ENCODE measurements at places on chromosomes 11 and 22. TPM values are rescaled to one million over a fixed set of nuclear protein-coding genes. Genes with fewer than 3 reads are reported as not detected.

OR8D1 gene
- polyA plus RNA-seq: not detected

- H3K27ac ChIP-seq: peak overlapping the region; percentile 43
- no peaks in the 10 kb centered on the region for H3K27me3 ChIP-seq
- peaks cover 5% of the 10 kb centered on the region for H3K4me1 ChIP-seq
- DNase-seq: no peak
- no peak overlapping the region for H3K4me3 ChIP-seq
Measured at GRCh38 chr11:72227316-72228228, 3.0 kb downstream of the INPPL1 start.

GRCh38 chr22:28706845-28707244, 27.2 kb upstream of the TTC28 start:
- no peaks in the 10 kb centered on the region for H3K27me3 ChIP-seq
- no peak for DNase-seq
- peaks cover 3% of the 10 kb centered on the region for H3K36me3 ChIP-seq
- H3K4me3 ChIP-seq: no peak overlapping the region
- H3K4me1 ChIP-seq: peaks cover 24% of the 10 kb centered on the region

ACR gene
- 0.15 TPM for polyA plus RNA-seq

GRCh38 chr11:118851970-118852369, 31.7 kb upstream of the CXCR5 start:
- H3K36me3 ChIP-seq: no peaks in the 10 kb centered on the region
- no peak overlapping the region for H3K4me3 ChIP-seq
- no peak overlapping the region for H3K27ac ChIP-seq
- no peak for DNase-seq
- H3K27me3 ChIP-seq: no peaks in the 10 kb centered on the region

OR2AG2 gene
- polyA plus RNA-seq: not detected

DNA sequence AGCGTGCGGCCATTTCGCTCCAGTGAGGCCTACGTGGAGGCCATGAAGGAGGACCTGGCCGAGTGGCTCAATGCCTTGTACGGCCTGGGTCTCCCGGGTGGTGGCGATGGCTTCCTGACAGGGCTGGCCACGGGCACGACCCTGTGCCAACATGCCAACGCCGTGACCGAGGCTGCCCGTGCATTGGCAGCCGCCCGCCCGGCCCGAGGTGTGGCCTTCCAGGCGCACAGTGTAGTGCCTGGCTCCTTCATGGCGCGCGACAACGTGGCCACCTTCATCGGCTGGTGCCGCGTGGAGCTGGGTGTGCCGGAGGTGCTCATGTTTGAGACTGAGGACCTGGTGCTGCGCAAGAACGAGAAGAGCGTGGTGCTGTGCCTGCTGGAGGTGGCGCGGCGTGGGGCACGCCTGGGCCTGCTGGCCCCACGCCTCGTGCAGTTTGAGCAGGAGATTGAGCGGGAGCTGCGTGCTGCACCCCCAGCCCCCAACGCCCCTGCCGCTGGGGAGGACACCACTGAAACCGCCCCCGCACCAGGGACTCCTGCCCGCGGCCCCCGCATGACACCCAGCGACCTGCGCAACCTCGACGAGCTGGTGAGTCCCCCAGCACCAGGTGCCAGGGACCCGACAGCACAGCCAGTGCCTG, 1.8 kb downstream of the GAS2L1 start:
- H3K27me3 ChIP-seq: no peaks in the 10 kb centered on the region
- peaks cover 7% of the 10 kb centered on the region for H3K36me3 ChIP-seq
- H3K4me3 ChIP-seq: no peak overlapping the region
- peaks cover 18% of the 10 kb centered on the region for H3K4me1 ChIP-seq

DNA sequence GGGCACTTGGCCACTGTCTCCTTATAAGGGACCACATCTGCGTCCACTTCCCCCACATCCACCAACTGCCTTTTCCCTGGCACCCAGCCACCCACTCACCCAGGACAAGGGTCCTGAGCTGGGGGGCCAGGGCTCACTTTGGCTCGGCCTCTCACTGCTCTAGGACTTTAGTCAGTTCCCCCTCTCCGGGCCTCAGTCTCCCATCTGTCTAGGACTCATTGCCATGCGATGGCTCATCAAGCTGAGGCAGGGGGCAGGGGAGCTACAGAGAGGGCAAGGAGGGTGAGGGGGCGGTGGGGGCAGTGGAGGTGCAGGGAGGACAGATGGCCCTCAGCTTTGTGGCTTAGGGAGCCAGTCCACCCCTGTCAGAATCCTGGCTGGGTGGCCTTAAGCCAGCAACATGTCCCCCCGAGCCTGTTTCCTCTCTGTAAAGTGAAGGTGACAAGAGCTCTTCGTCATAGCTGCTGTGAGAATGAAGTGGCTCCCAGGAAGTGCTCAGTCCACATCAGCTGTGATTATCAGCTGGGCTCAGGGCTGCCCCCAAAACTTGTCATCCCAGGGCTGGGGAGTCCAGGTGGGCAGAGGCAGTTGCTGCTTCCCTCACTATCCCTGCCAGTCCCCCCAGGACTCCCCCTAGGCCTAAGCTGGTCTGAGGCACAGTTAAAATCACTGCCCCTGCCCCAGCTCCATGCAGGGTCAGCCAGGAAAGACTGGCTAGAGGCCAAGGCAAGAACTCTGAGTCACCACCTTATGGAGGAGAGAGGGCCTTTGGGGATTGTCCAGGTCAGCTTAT, 14.9 kb downstream of the RAC2 start:
- no peaks in the 10 kb centered on the region for H3K36me3 ChIP-seq
- peak overlapping the region; percentile 83 for H3K27ac ChIP-seq
- H3K4me1 ChIP-seq: peaks cover 15% of the 10 kb centered on the region

DNA sequence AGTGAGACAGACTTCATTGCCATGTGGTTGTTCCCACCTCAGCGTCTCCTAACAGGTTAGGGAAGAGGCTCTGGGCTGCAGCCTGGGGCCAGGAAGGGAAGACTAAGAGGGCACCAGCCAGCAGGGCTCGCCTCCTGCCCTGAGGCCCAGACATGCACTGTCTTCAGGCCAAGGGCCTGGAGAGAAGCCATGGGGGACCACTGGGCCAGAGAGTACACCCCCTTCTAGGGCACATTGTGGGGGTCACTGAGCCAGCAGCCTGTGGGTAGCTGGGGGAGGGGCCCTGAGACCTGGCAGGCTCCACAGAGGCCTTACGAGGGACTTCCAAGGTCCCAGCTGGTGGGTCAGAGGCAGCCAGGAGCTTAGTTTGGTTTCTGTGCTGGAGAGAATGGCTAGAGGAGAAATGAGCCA, 25.0 kb upstream of the MYRF start:
- DNase-seq: no peak
- H3K4me1 ChIP-seq: no peaks in the 10 kb centered on the region
- peaks cover 26% of the 10 kb centered on the region for H3K36me3 ChIP-seq
- H3K27ac ChIP-seq: no peak overlapping the region
- H3K27me3 ChIP-seq: no peaks in the 10 kb centered on the region

DNA sequence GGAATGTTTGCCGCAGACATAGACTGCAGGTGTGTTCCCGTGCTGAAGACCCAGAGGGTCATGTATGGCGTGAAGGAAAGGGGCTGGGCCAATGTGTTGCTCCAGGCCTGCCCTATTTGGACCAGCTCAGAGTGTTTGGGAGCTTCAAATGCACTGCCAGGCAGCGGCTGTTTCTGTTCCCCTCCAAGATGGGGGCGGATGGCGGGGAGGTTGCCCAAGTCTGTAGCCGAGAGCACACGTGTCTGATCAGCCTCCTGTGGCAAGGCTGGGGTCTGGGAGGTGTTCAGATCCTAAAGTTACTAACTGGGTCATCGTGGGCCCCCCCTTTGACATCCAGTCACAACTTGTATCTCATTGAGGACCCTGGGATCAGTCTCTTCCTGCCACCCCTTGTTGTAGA, 45.5 kb downstream of the CACNA1I start:
- H3K27ac ChIP-seq: no peak overlapping the region
- no peak overlapping the region for H3K4me3 ChIP-seq
- H3K27me3 ChIP-seq: no peaks in the 10 kb centered on the region

- peaks cover 25% of the 10 kb centered on the region for H3K27me3 ChIP-seq
- H3K27ac ChIP-seq: no peak overlapping the region
- H3K4me1 ChIP-seq: no peaks in the 10 kb centered on the region
- no peak overlapping the region for H3K4me3 ChIP-seq
Measured at GRCh38 chr11:114211444-114212121, 84.6 kb upstream of the NNMT start.

STX5 gene
- polyA plus RNA-seq: 24.2 TPM

DNA sequence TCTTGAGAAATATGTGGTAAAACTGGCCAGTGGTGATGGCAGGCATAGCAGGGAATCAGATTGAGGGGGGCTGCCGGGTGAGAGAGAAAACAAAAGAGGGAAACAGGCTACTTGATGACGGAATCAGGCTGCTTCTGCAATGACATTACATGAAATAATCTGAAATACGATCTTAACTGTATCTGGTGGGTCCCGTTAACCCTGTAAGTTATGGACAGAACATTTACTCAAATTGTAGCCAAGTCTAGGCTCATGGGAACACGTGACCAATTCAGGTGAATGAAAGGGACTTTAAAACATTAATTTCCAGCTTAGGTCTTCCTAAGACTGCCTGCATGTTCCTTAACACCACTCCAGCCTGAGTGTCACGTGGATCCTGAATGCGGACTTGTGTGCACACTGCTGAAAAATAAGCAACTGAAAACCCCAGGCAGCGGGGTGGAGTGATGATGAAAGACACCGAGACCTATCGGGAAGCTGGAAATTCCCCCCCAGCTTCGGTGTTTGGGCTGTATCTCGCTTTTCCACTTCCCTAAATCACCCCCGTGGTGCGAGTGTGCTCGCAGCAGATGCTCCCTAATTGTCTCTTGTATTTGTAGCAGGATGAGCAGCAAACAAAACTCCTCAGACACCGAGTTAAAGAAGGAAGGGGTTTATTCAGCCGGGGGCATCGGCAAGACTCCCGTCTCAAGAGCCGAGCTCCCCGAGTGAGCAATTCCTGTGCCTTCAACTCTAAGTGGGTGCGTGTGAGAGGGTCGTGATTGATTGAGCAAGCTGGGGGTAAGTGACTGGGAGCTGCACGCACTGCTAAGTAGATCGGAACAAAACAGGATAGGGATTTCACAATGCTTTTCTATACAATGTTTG, 145.0 kb upstream of the GRK3 start:
- no peaks in the 10 kb centered on the region for H3K27me3 ChIP-seq
- no peak overlapping the region for H3K4me3 ChIP-seq
- peak overlapping the region; percentile 71 for H3K27ac ChIP-seq

GRCh38 chr11:123052901-123053721, 8.8 kb downstream of the HSPA8 start:
- H3K4me3 ChIP-seq: no peak overlapping the region
- H3K27ac ChIP-seq: no peak overlapping the region
- no peak for DNase-seq
- no peaks in the 10 kb centered on the region for H3K27me3 ChIP-seq
- peaks cover under 1% of the 10 kb centered on the region for H3K4me1 ChIP-seq
- peaks cover 39% of the 10 kb centered on the region for H3K36me3 ChIP-seq

KRTAP5-10 gene
- not detected for polyA plus RNA-seq

DNA sequence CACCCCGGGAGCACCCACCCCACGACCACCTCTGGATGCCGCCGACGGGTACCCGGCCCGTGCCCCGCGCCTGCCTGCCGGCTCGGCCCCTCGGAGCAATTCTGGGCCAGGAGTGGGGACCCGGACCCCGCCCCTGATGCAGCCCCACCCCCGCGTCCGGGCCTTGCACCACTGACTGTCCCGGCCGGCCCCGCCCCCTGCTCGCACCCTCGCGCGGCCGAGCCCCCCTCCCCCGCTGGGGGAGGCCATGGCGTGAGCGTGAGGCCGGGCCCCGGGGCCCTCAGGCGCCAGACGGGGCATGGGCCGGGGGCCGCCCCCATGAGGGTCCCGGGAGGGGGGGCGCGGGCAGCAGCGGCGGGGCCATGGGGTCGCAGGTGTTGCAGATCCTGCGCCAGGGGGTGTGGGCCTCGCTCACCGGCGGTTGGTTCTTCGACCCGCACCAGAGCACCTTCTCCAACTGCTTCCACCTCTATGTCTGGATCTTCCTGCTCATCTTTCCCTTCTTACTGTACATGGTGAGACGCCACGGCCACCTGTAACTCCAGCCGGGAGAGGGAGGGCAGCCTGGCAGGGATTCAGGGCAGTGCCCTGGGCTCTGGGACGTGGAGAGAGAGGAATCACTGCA, 486 bp downstream of the PCNX3 start:
- H3K36me3 ChIP-seq: peaks cover 44% of the 10 kb centered on the region
- DNase-seq: peak; percentile 89
- peak overlapping the region; percentile 95 for H3K4me3 ChIP-seq
- peaks cover 36% of the 10 kb centered on the region for H3K4me1 ChIP-seq
- no peaks in the 10 kb centered on the region for H3K27me3 ChIP-seq
- H3K27ac ChIP-seq: peak overlapping the region; percentile 93

- H3K27me3 ChIP-seq: no peaks in the 10 kb centered on the region
- H3K27ac ChIP-seq: no peak overlapping the region
Measured at GRCh38 chr11:133810766-133811165, 34.5 kb downstream of the SPATA19 start.

NDUFA6 gene
- 37.8 TPM for polyA plus RNA-seq

GRCh38 chr22:50303848-50304527, 3.5 kb downstream of the PLXNB2 start:
- DNase-seq: peak; percentile 63
- H3K27me3 ChIP-seq: no peaks in the 10 kb centered on the region
- peaks cover 67% of the 10 kb centered on the region for H3K4me1 ChIP-seq
- H3K27ac ChIP-seq: peak overlapping the region; percentile 95
- H3K36me3 ChIP-seq: peaks cover 3% of the 10 kb centered on the region

HBG2 gene
- 0.33 TPM for polyA plus RNA-seq

RIMBP3C gene
- not detected for polyA plus RNA-seq

GRCh38 chr11:35178873-35179272, 39.9 kb downstream of the CD44 start:
- no peak overlapping the region for H3K27ac ChIP-seq
- no peak for DNase-seq

DNA sequence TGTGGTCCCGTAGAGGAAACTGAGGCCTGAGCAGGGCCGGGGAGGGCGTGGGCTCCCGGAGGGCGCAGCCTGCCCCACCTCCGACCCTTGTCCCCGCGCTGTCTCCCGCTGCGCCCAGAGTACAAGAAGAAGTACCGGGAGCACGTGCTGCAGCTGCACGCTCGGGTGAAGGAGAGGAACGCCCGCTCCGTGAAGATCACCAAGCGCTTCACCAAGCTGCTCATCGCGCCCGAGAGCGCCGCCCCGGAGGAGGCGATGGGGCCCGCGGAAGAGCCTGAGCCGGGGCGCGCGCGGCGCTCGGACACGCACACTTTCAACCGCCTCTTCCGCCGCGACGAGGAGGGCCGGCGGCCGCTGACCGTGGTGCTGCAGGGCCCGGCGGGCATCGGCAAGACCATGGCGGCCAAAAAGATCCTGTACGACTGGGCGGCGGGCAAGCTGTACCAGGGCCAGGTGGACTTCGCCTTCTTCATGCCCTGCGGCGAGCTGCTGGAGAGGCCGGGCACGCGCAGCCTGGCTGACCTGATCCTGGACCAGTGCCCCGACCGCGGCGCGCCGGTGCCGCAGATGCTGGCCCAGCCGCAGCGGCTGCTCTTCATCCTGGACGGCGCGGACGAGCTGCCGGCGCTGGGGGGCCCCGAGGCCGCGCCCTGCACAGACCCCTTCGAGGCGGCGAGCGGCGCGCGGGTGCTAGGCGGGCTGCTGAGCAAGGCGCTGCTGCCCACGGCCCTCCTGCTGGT, 1.9 kb downstream of the NLRP6 start:
- no peak overlapping the region for H3K27ac ChIP-seq
- peaks cover 56% of the 10 kb centered on the region for H3K27me3 ChIP-seq
- DNase-seq: peak; percentile 48
- H3K4me1 ChIP-seq: no peaks in the 10 kb centered on the region
- H3K36me3 ChIP-seq: no peaks in the 10 kb centered on the region

GRCh38 chr11:9790703-9791102, 126.8 kb downstream of the SWAP70 start:
- H3K36me3 ChIP-seq: peaks cover 11% of the 10 kb centered on the region
- H3K27ac ChIP-seq: no peak overlapping the region
- DNase-seq: peak; percentile 43
- H3K4me1 ChIP-seq: 0 out of 2 replicates have a peak, but pooled peaks cover 7% of the 10 kb centered on the region

GRCh38 chr11:117717485-117718314, 79.3 kb downstream of the DSCAML1 start:
- H3K36me3 ChIP-seq: no peaks in the 10 kb centered on the region
- peaks cover 17% of the 10 kb centered on the region for H3K4me1 ChIP-seq
- DNase-seq: peak; percentile 75
- H3K27me3 ChIP-seq: peaks cover 7% of the 10 kb centered on the region
- H3K27ac ChIP-seq: peak overlapping the region; percentile 53

SYT7 gene
- polyA plus RNA-seq: 1.1 TPM
